ENCODE measurements at places on chromosomes 4 and X.

DNA sequence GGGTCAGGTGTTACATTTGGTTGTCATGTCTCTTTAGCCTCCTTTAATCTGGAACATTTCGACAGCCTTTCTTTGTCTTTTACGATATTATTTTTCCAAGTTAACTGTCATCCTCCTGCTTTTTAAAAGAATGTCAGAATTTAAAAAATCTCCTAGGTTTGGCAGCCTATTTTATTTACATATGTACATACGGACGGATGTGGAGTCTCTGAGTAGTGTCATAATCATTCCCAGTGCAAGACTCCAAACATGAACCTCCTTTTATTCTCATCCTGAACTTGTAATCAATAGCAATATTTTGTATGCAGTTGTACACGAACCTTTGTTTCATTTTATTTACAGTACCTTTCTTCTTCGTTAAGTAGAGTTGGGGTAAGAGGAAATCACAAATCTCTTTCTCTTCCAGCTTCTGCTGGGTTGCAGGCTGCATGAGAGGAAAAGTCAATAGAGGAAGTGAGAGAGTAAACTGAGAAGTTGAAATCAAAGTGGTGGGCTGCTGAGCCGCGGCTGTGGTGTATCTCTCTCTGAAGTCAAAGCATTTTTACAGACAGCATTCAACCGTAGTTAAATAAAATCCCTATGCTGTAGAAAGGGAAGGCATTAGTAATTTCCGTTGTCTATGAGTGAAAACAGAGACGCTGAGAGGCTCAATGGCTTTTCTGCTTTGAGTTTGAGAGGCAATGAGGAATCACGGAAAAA, 53.9 kb upstream of the RPS6KA3 start:
- no peak for DNase-seq

- no peak for DNase-seq
Measured at GRCh38 chr4:47054130-47054529, 22.8 kb downstream of the GABRB1 start.

DNA sequence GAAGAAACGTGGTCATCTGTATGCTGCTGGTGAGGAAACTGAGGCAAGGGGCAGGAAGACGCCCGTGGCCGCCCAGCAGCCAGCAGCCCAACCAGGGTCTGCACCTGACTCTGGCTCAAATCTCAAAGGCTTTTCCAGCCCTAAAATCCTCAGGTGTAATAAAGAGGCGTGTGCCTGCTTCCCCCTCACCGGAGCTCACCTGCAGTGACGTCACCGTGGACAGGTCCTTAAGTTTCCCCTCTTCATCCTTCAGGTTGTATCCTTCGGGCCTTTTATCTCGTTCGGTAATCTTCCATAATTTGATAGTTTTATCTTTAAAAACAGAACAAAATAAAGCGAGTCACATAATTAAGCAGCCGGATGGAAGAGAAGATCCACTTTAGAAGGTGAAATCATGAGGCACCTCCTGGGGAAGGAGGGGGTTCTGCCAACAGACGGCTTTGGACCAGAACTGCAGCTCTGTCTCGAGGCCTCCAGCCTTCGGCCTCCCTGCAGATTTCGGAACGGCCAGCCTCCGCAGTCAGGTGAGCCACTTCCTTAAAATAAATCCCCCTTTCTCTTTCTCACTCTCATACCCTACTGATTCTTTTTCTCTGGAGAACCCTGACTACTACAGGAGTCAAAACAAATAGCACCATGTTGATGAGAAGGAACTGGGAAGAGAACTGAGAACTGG, 96.7 kb downstream of the PPP2R2C start:
- DNase-seq: no peak

DNA sequence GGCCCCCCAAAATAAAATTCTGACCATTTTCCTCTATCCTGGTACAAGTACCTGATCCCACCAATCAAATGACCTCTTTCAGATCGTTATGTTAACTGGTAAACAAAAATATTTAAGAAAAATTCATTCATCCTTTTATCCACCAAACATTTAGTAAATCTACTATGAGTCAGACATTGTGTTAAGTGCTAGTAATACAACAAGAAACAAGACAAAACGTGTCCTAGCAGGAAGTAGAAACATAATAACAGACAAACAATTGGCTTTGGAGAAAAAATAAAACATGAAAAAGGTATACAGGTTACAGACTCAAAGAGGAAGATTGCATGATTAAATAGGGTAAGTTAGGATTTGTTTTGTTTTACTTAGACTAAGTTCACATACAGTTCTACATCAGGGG, 43.7 kb downstream of the ANTXR2 start:
- DNase-seq: no peak

DNA sequence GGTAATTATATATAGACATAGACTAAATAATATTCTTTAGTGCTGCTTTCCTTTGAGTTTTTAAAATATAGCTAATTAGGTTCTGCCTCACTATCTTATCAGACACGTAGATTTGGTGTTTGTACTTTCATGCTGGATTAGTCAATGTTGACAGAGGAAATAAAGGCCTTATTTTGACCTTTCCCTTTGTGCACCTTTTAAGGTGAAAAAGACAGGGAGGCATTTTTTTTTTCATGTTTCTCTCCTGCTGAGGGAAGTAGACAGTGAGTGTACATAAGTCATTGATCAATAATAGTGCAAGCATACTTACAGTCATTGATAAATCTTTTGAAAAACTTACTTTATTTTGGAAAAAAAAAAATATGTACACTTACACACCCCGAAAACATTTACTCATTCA, 467.8 kb downstream of the GRXCR1 start:
- no peak for DNase-seq

GRCh38 chrX:121093011-121093410, 45.6 kb downstream of the GLUD2 start:
- DNase-seq: no peak

DNA sequence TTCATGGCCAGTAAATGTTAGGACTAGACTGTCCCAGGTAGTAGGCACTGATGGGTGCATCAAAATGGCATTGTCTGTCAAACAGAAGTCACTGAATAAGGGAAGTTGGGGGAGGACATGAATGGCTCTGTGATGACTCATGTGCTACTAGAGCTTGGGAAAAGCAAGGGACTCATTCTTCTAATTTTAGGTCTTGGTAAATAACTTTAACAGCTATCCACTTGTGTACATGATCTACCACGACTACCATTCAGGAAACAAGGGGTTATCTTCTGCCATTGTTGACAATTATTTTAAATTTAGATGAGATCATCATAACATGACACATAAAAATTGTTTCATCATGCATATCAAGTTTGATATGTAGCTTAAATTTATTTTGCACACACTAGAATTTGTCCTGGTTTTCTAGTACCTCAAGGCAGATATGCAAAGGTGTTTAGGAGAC, 6.3 kb downstream of the AREG start:
- DNase-seq: no peak

DNA sequence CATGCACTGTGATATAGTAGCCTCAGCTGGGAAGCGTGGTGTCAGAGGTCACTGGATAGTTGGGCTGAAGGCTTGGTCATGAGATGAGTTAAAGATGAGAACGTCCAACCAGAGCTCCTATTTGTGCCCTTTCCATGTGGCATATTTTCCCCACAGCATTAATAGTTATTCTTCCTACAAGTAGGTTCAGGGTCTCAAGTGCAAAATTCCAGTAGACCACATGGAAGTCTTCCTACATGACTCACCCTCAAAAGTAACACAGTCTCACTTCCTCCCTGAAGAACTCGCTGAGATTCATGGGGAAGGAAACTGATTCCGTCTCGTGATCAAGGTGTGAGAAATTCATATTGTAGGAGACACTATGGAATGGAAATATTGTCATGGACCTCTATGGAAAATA, 1212.5 kb upstream of the PRKX start:
- DNase-seq: no peak

- no peak for DNase-seq
Measured at GRCh38 chr4:2333916-2334644, 72.2 kb upstream of the MXD4 start.

- peak; percentile 2 for DNase-seq
Measured at GRCh38 chr4:3352505-3352904, 59.7 kb downstream of the RGS12 start.

Data from stimulated activated effector memory CD8-positive, alpha-beta T cell treated with anti-CD3 and anti-CD28 coated beads, Interleukin-12 subunit alpha, Interleukin-12 subunit beta, amount 100 ng/mL, for 72 hours (primary cell).